ENCODE measurements at places on chromosomes 12 and 14.
A peak's percentile ranks its signal among the peaks of the same experiment; 100 is the strongest.

- DNase-seq, result peak; percentile 73
Measured at GRCh38 chr14:76647697-76648298, 113.5 kb upstream of the VASH1 start.

- DNase-seq, result no peak
Measured at GRCh38 chr12:64660237-64661018, 50.1 kb downstream of the RASSF3 start.

- DNase-seq, result no peak
Measured at GRCh38 chr12:103278329-103278728, 217.4 kb downstream of the C12orf42 start.

GRCh38 chr12:32569259-32569658 is 109.8 kb upstream of the DNM1L start:
- peak; percentile 41 for DNase-seq

DNA sequence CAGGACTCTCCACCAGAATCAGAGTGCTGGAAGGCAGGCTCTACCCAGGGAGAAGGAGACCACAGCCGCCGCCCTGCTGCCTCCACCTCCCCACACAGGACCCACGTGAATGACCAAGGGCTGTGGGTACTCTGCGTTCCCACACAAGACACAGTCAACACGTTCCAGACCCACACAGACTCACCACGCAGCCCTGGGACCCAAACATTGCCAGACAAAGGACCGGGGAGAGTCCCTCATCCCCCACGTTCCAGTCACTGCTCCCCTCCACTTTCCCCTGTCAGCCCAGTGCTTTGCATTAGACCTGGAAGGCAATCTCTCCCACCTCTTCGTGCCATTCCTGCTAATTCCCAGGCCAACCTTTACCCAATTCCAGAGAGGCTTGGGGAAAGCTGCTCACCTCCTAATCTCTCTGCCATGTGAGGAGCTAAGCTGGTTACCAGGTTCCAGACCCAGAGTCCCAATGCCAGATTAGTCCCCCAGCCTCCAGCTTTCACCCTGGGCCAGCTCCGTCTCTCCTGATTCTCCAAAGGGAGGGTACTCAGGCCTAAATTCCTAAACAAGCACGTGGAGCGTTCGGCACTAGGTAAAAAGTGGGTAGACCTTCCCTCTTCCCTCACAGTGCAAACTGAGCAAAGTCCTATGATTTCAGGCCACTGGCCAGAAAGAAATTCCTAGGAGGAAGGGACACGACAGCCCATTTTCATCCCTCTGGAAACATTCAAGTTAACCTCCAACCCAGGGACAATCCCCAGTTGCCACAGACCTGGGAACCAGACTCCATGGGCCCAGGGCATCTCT is 4.9 kb downstream of the SLC6A13 start:
- DNase-seq, result no peak
